Stimulated activated CD8-positive, alpha-beta memory T cell treated with anti-CD3 and anti-CD28 coated beads, Interleukin-4, amount 100 ng/mL, for 4 hours (primary cell): ENCODE measurements at places on chromosomes 2 and 18.
A peak's percentile ranks its signal among the peaks of the same experiment; 100 is the strongest.

- DNase-seq, result no peak
Measured at GRCh38 chr18:8794156-8794933, 89.0 kb downstream of the MTCL1 start.

DNA sequence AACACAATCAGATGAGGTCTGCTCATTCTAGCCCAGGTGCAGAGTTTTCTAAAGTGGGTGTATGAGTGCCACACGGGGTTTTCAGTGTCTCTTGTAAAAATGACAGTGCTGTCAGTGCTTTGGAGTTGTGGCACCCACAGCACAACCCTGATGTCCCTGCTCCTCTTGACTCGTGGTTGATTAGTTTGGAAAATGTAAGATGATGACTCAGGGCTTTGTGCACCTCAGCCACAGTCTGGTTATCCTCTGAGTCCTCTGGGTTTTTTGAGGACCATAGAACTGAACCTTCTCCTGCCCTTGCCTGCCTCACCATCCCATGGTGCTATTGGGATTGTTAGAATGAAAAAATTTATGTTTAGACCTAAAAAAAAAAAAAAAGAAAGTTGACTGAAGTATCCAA lies 105.6 kb downstream of the MYO1B start:
- no peak for DNase-seq

DNA sequence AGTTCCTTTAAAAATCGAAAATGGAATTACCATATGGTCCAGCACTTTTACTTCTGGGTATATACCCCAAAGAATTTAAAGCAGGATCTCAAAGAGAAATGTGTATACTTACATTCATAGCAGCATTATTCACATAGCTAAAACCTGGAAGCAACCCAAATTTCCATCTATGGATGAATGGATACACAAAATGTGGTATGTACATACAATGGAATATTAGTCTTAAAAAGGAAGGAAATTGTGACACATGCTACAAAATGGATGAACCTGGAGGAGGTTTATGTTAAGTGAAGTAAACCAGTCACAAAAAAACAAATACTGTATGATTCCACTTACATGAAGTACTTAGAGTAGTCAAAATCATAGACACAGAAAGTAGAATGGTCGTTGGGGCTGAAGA lies 147.9 kb upstream of the LTBP1 start:
- DNase-seq, result no peak

GRCh38 chr2:23649819-23650218 lies 264.8 kb downstream of the KLHL29 start:
- DNase-seq, result no peak

GRCh38 chr18:6938003-6938402 lies 179.6 kb downstream of the LAMA1 start:
- no peak for DNase-seq

- DNase-seq, result peak; percentile 37
Measured at GRCh38 chr2:109213646-109214433, 84.8 kb downstream of the SH3RF3 start.

- no peak for DNase-seq
Measured at GRCh38 chr2:40396124-40396523, 55.8 kb downstream of the SLC8A1 start.

- no peak for DNase-seq
Measured at GRCh38 chr2:5691221-5691984, 781 bp upstream of the SOX11 start.

DNA sequence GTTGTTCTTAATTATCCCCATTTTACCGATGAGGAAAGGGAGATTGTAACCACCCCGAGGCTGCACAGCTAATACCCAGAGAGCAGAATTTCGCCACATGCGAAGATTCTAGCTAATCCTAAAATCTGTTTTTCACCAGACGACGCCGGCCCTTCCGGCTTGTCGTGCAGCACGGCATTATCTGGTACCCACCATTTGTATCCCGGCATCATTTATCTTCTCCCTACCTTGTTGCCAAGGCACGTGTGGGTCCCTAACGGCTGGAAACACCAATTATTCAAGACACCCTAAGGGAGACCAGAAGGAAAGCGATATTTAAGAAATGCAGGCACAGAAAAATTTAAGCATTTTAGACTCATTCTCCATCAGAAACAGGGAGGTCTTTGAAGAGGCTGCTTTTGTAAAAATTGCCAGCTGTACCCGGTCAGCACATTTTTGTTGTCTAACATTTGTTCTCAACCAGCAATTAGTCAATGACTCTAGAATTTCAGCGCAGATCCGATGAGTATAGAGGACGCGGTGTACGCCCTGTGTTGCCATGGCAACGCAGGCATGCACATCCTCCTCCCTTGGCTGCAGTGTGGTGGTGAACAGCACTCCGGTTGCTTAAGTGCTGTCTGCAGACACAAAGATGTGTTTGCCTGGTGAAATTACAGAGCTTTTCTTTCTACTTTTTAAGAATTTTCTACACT lies 111.6 kb downstream of the AGAP1 start:
- DNase-seq, result no peak

DNA sequence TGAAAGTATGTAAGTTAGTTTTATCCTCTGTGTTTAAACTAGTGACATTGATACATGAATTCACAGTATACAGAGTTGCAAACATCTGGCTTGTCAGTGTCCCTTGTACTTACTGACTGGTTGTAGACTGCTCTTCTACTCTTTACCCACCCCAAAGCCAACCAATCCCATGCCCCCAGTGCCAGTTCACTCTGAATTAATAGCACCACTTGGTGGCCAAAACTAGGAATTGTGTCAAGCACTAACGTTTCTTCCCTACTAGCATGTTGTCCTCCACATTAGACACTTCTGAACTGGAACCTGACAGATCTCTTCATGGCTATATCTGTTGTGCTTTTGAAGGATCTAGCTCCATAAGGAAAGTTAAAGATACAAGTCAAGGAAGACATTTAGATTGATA lies 27.2 kb upstream of the OTX1 start:
- DNase-seq, result no peak

- DNase-seq, result no peak
Measured at GRCh38 chr2:12050396-12050795, 304.0 kb downstream of the LPIN1 start.

- DNase-seq, result no peak
Measured at GRCh38 chr18:28005164-28005563, 171.8 kb downstream of the CDH2 start.

GRCh38 chr2:164495491-164496223 lies 125.6 kb downstream of the GRB14 start:
- DNase-seq, result no peak

- no peak for DNase-seq
Measured at GRCh38 chr2:28336982-28337627, 55.6 kb upstream of the FOSL2 start.

DNA sequence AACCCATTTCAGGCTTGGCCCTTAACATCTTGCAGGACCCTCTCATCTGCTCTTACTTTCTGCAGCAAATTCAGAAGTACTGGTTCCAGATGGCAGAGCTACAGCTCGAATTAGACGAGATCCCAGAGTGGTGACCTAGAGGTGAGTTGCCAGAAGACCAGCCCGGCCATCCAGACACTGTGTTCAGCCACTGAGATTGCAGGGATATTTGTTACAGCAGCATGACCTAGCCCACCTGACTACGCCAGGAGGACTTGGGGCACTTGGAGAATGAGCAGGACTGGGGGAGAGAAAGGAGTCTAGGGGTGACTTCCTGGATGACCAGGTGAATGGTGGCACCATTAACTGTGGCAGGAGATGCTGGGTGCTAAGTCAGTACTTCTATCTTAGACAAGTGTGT lies 67.2 kb upstream of the ID2 start:
- no peak for DNase-seq

DNA sequence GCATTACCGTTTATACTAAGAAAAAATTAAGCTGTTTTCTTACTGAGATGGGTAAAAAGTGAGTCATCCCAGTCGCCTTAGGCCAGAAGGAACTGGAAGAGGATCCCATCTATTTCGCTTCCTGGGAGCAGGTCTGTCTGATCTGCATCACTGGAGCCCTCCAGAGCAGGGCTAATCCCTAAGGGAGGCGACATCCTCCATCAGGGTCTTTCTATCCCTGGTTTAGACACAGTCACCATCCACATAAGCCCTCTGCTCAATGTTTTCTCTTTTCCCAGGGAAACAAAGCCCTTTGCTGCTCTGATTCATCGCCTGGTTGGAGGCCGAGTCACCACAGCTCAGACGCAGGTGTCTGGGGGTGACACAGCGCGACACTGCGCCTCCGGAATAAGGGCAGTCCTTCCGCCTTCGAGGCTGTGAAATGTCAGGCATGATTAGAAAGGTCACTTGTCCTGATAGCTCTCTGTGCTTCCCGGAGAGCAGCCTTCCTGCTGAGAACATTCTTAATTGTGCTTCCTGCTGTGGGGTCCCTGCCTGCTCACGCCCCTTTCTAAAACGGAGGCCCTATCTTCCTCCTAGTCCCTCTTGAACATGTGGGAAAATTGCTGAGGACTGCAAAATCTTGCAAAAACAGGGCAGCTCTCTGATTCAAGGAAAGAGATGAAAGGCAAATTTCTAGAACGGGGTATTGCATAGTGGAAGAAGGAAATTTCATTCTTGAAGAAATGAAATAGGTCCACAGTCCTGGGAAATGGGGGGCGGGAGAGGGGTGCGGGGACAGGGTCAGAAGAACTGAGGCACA lies 56.3 kb downstream of the MARCHF4 start:
- DNase-seq, result no peak

DNA sequence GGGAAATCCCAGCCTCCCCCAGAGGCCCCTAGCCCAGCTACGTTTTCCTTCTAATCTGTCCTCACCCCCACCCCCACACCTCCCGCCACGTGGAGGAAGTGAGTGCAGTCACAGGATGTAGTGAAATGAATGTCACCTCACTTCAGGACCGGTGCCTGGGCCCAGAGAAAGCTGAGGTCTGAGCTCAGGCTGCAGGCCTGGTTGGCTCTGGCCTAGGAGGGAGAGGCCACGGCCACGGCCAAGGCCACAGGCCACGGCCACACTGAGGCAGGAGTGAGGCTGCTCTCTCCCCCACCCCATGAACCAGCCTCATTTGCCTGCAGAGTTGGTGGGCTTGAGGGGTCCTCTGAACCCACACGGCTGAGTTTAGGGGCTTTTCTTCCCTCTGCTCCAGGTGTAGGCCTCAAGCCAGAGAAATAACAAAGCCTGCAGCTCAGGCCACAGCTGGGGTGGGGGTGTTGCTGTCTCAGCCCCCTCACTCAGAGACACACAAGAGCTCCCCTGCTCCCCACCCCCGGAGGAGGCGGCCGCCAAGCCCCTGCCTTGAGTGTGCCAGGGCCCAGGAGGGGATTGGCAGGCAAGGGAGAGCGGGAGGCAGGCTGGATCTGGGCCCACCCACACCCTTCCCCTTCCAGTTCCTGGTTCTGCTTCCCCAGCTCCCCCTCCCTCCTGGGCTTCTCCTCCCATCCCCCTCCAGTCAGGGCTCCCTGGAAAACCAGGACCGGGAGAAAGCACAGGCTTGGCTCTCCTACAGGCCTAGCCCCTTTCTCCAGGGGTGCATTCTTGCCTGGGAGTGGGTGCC lies 27.0 kb downstream of the DNMT3A start:
- DNase-seq, result peak; percentile 82

GRCh38 chr2:208937521-208937920 lies 486.3 kb upstream of the MAP2 start:
- DNase-seq, result no peak

DNA sequence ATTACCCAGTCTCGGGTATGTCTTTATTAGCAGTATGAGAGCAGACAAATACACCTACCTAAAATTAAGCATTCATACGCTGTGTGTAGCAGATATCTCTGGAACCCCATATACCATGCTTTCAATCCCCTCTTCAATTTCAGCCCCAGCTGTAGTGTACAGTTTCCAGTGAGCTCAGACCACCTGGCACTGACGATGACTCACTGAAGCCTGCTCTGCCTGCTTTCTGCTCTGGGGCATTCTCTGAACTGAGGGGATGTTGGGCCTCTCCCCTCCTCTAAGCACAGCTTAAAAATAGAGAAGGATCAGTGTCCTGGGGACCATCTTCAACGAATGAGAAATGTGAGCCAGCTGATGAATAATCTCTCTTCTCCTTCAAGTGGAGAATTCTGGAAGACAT lies 8.7 kb upstream of the CCL20 start:
- DNase-seq, result no peak

DNA sequence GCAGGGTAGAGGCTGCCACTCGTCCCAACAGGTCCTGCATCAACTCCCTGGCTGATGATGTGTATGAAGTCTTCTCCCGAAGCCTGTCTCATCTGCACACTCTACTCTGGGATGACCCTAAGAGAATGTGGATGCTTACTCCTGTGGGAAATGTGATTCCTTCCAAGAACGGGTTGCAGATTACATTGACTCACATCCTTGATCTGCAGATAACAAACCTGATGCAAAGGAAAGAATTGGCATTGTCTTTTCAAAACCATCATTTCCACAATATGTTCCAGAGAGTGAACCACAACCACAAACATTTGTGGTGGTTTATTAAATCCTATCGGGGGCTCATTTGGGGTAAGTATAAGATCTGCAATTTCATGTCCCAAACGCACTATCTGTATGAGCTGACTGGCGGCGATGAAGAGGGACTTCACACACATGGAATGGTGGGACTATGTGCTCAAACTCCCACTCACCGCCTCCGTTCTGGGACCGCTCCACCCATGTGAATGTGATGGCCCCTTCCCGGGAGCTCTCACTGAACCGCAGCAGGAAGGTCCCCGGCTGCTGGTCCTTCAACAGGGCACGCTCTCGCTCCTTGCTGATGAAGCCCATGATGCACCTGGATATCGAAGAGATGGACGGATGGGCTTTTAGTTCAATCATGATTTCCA lies 35.5 kb downstream of the STAT1 start:
- DNase-seq, result no peak
